Stimulated activated CD8-positive, alpha-beta memory T cell treated with anti-CD3 and anti-CD28 coated beads, Interleukin-7, amount 100 ng/mL, for 1 hour (primary cell): ENCODE measurements at places on chromosomes 2 and 18.

DNA sequence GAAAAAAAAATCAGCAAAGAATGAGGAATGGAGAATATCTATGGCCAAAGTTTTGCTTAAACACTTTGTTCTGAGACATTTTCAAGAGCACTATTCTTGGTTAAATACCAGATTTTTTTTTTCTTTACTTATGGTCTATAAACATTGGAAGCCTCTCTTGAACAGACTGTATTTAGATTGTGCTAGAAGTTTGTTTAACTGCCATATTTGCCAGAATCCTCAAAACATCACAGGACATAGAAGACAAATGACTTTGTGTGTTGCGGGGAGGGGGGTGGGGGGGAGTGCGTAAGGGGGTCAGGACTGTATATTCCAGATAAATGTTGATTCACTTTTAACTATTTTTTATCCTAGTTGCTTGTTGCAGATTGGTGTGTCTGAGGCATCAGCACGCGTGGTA lies 262.0 kb downstream of the MEIS1 start:
- no peak for DNase-seq

- no peak for DNase-seq
Measured at GRCh38 chr2:217289907-217290280, 430.0 kb upstream of the TNP1 start.

DNA sequence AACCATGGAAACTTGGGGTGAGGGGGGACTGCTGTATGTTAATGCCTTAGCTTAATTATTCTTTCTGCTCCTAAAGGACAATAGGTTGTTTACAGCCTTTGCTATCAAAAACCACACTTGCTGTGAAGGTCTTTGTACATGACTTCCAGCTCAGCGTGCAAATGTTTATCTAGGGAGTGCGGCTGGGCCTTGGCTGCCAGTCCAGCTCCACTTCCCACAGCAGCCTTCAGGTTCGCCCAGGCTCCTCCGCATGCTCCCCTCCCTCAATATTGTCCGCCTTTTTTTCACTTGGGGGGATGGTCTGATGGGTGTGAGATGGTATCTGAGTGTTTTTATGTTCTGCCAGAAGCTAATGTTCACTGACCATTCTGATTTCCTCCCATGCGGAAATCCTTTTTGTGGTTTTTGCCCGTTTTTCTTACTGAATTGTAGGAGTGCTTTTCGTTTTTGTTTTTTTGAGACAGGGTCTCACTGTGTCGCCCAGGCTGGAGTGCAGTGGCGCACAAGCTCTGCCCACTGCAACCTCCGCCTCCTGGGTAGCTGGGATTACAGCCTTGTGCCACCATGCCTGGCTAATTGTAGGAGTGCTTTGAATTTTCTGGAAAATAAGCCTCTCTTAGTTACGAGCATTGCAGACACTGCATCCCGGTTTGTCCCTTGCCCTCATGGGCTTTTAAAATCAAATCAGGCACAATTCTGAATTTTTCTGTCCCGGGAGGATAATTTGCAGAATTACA lies 28.8 kb downstream of the SH3BP4 start:
- no peak for DNase-seq

GRCh38 chr2:238170386-238171071 lies 11.8 kb downstream of the ERFE start:
- no peak for DNase-seq

DNA sequence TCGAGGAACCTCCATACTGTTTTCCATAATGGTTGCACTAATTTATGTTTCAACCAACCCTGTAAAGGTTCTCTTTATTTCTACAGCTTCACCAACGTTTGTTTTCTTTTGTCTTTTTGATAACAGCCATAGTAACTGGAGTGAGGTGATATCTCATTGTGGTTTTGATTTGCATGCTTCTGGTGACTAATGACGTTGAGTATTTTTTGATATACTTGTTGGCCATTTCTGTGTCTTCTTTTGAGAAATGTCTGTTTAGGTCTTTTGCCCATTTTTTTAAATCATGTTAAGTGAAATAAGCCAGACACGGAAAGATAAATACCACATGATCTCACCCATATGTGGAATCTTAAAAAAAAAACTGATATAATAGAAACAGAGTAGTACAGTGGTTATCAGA lies 74.8 kb upstream of the SMIM21 start:
- DNase-seq, result no peak
